GM10248 (cell line): ENCODE measurements at places on chromosomes 6 and 20.

DNA sequence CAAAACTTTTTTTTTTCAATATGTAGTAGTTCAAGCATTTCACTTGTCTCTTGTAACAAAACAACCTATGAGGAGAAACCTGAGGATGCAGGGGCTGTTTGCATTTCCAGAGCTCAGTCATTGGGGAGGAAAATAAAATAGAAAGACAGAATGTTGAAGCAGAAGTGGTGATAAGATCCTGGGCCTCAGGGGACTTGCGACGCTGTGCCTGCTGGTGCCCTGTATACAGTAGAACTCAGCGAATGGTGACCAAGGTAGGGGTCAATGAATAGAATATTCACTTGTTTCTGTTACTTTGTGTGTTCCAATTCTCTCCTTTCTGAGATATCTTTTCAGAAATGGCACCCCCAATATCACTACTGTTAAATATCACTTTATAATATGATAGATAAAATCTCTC lies 271.6 kb downstream of the FARS2 start:
- DNase-seq = no peak

DNA sequence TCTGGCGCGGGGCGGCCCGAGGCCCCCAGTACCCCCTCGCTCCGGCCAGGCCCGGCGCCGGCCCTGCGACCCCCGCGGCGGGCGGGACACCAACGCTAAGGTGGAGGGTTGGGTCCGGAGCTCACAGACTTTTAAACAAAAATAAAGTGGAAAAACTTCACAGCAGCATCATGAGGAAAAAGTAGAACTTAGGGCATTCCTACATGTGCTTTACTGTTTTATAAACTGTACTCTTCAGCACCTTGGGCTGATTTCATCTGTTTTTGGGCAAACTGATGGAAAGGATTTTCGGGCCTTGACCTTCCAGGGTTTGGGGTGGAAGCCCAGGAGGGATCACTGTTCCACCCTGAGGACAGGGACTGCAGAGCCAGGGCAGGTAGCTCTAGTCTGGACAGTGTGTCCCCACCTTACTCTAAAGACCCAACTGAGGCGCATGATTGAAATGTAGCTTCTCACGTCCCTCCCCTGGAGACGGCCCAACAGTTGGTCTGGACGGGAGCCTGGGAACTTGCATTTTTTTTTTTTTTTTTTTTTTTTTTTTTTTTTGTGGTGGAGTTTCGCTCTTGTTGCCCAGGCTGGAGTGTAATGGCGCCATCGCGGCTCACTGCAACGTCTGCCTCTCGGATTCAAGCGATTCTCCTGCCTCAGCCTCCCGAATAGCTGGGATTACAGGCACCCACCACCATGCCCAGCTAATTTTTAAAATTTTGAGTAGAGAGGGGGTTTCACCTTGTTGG lies 740 bp downstream of the NELFCD start:
- DNase-seq = no peak

GRCh38 chr6:28880894-28881780 lies 42.6 kb downstream of the TRIM27 start:
- peak; percentile 53 for DNase-seq

DNA sequence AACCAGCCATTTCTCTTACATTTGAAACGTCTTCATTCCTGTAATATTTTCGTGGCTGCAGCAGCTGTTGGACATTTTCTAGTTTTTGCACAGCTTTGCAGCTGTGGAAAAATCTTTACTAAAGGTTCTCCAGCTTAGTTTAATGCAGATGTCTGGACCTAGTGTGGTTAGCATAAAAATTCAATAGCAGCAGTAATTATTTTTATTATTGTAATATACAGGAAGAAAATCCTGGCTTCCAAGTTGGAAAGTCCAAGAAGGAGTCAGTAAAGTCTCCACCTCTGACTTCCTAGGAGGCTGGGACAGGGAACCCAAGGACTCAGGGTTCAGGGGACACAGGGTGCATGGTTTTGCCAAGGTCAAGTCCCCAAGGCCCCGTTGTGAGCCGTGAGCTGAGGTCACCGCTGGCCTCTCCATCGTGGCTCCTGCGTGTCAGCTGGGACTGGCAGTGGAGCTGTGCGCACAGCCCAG lies 230.6 kb downstream of the FNDC1 start:
- DNase-seq = no peak

DNA sequence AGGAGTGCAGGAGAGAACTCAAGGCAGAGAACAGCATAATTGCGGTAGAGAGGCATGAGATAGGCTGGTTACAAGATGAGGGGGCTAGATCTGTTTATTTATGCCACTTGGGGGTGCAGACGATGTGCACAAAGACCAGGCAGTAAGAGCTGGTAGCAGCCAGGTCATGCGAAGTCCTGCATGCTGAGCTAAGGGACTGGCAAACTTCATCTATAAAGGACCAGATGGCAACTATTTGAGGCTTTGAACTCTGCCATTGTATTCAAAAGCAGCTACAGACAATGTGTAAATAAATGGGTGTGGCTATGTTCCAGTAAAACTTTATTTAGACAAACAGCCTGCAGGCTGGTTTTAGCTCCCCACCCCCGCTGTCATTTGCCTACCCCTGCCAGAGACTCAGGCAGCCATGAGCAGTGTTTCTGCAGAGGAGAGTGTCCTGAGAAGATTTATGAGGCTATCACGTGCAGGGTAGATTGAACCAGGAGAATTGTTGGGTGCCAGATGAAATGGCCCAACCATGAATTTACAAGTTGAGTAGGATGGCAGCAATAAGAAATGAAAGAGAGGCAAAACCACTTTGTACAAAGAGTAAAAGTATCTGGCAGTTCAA lies 253.4 kb upstream of the MOCS1 start:
- no peak for DNase-seq
